ENCODE measurements at places on chromosomes 12 and 14. TPM values are rescaled to one million over a fixed set of nuclear protein-coding genes. Genes with fewer than 3 reads are reported as not detected.

Gene CCDC196
- total RNA-seq = not detected

Gene ASCL1
- 1.7 TPM for total RNA-seq

Gene KRT81
- total RNA-seq = not detected

Gene NPFF
- not detected for total RNA-seq

Gene TMPRSS12
- not detected for total RNA-seq

Gene PEX5
- total RNA-seq = 28.3 TPM

Gene FERMT2
- total RNA-seq = 95.4 TPM

Gene IL31
- not detected for total RNA-seq

Gene RASSF3
- total RNA-seq = 22.3 TPM

Gene NRXN3
- 4.3 TPM for total RNA-seq

Gene SPTB
- 1.1 TPM for total RNA-seq

DNA sequence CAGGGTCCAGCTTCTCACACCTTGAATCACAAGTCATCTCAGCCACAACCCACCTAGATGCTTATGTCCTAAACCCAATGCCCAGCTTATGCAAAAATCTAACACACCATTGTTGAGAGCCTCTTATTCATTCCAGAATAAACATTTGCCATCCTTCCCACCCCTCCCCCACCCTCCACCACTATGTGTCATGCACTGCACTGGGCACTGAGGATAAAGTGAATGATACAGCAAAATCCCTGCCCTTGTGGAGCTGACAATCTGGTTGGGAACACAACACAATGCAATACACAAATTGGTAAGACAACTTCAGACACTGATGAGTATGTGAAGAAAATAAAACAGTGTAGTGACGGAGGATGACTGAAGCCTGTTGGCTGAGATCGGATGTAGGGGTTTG, 1.4 kb upstream of the GLTP start:
- no peak for DNase-seq

DNA sequence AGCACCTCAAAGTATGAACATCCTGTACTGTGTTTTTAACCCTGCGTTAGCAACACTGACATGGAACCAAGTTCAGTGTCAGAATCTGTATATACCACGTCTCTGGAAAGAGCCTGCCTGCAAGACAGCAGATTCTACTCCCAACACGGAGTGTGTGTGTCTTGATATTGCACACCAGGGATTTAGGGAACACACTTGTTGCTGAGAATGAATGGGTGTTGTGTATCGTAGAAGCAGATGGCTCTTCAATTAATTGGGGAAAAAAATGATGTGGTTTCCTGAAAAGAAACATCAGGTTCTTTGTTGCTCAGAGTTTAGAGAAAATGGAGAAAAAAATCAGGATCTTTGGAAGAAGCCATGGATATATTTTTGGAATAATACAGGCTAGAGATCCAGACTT, 170.8 kb downstream of the EGLN3 start:
- no peak for DNase-seq

GRCh38 chr12:78473136-78473535, 391.4 kb upstream of the SYT1 start:
- DNase-seq = peak; percentile 8

DNA sequence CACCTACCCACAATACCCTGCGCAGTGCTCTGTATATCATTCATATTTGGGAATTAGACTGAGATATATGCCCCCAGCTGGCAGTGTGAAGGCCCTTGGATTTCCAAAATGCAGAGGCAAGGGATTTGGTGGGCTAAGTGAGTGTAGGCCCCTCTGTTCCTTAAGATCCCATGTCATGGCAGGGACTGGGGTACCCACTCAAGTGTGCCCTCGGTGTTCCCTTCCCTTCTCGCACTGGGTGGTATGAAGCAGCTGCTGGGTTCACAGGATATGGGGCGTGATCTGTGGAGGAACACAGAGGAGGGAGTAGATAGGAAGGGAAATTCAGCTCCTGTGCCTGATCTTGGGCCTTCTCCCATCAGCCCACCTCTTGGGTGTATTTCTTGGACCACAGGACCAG, 63.1 kb upstream of the VASH1 start:
- no peak for DNase-seq

DNA sequence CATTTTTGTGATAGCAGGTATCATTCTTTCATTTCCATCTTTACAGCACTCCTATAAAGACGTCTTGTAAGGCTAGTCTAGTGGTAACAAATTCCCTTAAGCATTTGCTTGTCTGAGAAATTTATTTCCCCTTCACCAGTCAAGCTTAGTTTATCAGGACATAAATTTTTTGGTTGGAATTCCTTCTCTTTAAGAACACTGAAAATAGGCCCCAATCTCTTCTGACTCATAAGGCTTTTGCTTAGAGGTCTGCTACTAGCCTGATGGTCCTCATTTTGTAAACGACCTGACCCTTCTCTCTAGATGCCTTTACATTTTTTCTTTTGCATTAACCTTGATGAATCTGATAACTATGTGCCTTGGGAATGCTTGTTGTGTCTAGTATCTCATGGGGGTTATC, 20.3 kb downstream of the OLR1 start:
- DNase-seq = no peak

- DNase-seq = no peak
Measured at GRCh38 chr12:79873201-79873600, 61.7 kb downstream of the PPP1R12A start.

DNA sequence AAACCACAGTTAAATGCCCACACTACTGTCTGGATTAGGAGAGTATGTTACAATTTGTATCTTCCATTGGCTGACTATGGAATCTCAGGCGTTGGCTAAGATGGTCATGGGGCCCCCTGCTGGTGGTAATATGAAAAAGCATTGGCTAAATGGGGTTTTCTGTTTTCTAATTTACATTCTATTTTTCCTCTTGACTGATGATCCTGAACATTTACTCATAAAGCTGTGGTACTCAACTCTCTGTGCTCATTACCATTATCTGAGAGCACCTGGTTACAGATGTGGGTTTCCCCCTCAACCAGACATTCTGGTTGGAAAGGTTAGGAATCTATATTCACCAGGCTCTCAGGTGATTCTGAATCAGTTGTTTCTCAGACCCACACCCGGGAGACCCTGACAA, 64.8 kb downstream of the WSCD2 start:
- DNase-seq = peak; percentile 62

- no peak for DNase-seq
Measured at GRCh38 chr12:131332224-131332623, 378.5 kb downstream of the ADGRD1 start.

DNA sequence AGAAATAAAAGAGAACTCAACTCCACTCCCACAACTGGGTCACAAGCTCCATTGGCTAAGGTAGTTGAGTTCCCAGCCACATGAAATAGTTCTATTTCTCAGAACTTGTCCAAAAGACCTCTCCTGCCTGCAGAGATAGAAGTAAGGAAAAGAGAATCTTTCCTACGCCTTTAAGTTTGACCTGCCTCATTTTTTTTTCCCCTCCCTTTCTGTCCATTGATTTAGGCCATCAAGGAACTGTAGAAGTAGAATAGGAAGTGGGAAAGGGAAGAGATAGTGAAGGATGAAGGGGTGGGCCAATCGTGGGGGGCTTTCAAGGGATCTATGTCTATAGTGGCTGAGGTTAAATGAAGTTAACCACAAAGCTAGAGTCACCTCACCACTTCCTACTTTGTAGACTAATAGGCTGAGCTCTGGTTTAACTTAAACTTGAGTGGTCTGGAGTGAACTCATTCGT, 13.9 kb upstream of the NUDT4 start:
- no peak for DNase-seq

DNA sequence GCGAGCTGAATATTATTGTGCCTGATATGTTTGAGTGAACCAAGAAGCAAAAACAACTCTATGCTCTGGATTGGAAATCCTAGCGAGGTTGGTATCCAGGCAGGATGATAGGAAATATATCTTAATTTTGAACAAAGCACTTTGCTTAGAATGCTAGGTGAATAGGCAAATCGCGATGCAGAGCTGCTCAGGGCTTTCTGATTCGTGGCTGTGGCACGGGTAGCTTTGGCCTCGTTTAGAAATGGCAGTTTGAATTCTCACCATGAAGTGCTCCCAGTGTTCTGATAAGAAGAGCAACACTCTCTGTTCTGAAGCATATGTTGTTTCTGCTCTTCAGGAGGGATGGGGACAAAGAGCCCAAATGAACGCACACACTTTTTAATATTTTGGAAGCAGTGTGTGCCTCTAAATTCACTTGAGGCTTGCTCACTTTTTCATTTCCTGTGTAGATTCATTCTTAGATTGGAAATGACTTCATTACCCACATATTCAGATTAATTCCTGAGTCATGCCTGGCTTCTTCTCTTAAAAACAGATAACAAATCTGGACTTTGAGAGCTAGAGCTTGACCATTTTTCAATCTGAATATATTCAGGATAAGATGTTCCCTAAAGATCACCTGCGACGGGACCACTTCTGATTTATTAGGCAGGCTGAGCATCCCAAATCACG, 200.9 kb downstream of the RPAP3 start:
- DNase-seq = no peak

DNA sequence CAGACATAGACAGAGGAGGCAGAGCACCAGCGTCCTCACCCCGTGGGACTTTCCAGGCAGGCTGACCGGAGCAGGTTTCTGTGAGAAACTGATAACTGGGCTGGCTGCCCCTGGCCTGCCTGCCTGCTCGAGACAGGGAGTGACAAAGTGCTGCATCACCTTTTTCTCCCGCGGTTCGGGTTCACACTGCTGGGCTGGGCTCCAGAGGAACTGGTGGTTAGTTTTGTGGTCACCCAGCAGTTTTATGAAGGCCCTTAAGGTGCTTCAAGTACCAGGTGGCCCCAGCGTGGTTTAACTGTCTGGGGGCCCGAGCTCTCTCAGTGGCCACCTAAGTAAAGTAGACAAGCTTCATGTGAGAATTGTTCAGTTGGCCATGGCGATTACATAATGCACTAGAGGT, 1073.6 kb downstream of the BCL11B start:
- no peak for DNase-seq

- no peak for DNase-seq
Measured at GRCh38 chr12:113248842-113249435, 27.7 kb downstream of the TPCN1 start.

- peak; percentile 55 for DNase-seq
Measured at GRCh38 chr12:47870175-47870781, 34.5 kb downstream of the VDR start.

GRCh38 chr14:21825149-21825743, 151.6 kb upstream of the OR4E1 start:
- DNase-seq = peak; percentile 30

DNA sequence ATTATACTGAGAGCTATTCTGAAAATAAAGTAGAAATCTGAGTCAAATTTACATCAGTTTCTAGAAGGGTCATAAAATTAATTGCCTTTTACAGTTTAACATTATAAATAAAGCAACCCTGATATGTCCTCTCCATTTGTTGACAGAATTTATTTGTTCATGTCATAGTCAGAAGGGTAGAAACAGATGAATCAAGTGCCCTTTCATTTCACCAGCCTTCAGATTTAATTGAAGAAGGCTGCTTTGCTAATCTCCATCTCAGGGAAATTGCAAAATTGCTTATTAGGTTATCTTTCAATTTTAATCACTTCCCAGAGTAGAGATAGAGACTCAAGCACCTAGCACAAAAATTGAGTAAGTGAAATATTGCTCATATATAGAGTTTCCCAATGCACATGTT, 76.8 kb downstream of the ATXN7L3B start:
- no peak for DNase-seq

- no peak for DNase-seq
Measured at GRCh38 chr14:95503365-95504134, 12.9 kb downstream of the SYNE3 start.

DNA sequence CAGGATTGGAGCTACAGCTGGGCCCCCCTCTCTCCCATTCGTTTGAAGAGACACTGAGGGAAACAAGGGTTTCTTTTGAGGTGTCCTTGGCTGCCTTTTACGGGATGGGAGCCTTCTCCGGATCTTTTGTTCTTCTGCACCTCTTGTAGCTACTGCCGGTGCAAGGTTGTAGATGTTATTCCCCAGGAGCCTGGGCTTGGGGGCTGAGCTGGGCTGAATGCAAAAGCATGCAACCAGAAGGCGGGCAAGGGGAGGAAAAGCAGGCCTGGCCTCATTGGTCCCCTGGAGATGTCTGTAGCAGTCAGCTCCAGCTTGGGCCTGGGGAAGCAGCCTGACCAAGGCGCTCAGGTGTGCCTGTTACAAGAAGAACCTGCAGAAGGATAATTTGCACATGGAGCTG, 110.3 kb downstream of the GCH1 start:
- DNase-seq = no peak

Measured in hepatocyte (in vitro differentiated cells).